ENCODE measurements at places on chromosomes 12 and 14.
A peak's percentile ranks its signal among the peaks of the same experiment; 100 is the strongest.

- H3K36me3 ChIP-seq, result no peaks in the 10 kb centered on the region
- H3K4me1 ChIP-seq, result no peaks in the 10 kb centered on the region
- H3K4me3 ChIP-seq, result no peak overlapping the region
- no peak for DNase-seq
- H3K27me3 ChIP-seq, result no peaks in the 10 kb centered on the region
- H3K27ac ChIP-seq, result no peak overlapping the region
Observed at GRCh38 chr12:91347481-91348214, 165.0 kb upstream of the DCN start.

GRCh38 chr12:122363782-122364181, 58.7 kb downstream of the CLIP1 start:
- no peaks in the 10 kb centered on the region for H3K36me3 ChIP-seq
- H3K27ac ChIP-seq, result no peak overlapping the region
- no peaks in the 10 kb centered on the region for H3K4me1 ChIP-seq
- H3K27me3 ChIP-seq, result no peaks in the 10 kb centered on the region
- DNase-seq, result no peak
- no peak overlapping the region for H3K4me3 ChIP-seq

DNA sequence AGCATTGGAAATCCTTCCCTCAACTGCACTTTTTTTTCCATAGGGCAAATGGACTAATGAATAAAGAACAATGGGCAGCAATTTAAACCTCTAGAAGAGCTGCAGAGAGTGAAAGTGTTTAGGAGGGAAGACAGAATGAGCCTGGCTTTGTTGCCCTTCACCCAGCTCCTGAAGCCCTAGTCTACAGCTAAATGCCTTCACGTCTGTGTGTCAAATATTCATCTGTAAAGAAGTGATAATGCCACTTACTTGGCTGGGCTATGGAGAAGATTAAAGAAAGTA, 45.6 kb downstream of the FLRT2 start:
- H3K27me3 ChIP-seq, result no peaks in the 10 kb centered on the region
- H3K27ac ChIP-seq, result no peak overlapping the region
- H3K4me1 ChIP-seq, result peaks cover 2% of the 10 kb centered on the region
- no peak overlapping the region for H3K4me3 ChIP-seq

DNA sequence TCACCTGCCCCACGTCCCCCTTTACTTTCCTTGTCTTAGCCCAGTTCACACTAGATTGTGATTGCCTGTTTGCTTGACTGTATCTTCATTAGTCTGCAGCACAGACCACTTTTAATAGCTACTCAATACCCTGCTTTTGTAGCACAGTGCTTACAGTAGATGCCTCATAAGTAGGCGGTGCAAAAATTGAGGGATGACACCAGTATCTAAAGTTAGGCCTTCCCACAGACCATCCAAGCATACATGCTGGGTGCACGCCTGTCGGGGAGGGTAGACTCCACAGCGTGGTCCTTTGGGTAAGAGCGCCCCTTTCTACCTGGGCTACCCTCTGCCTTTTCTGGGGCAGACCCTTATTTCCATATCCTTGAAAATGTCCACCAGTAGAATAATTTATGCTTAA, 140.8 kb downstream of the GCH1 start:
- H3K27ac ChIP-seq, result no peak overlapping the region
- H3K27me3 ChIP-seq, result no peaks in the 10 kb centered on the region
- no peak overlapping the region for H3K4me3 ChIP-seq
- DNase-seq, result no peak
- no peaks in the 10 kb centered on the region for H3K4me1 ChIP-seq

- no peak overlapping the region for H3K27ac ChIP-seq
- no peaks in the 10 kb centered on the region for H3K36me3 ChIP-seq
- no peak for DNase-seq
Observed at GRCh38 chr14:102226356-102227125, 78.4 kb downstream of the MOK start.

DNA sequence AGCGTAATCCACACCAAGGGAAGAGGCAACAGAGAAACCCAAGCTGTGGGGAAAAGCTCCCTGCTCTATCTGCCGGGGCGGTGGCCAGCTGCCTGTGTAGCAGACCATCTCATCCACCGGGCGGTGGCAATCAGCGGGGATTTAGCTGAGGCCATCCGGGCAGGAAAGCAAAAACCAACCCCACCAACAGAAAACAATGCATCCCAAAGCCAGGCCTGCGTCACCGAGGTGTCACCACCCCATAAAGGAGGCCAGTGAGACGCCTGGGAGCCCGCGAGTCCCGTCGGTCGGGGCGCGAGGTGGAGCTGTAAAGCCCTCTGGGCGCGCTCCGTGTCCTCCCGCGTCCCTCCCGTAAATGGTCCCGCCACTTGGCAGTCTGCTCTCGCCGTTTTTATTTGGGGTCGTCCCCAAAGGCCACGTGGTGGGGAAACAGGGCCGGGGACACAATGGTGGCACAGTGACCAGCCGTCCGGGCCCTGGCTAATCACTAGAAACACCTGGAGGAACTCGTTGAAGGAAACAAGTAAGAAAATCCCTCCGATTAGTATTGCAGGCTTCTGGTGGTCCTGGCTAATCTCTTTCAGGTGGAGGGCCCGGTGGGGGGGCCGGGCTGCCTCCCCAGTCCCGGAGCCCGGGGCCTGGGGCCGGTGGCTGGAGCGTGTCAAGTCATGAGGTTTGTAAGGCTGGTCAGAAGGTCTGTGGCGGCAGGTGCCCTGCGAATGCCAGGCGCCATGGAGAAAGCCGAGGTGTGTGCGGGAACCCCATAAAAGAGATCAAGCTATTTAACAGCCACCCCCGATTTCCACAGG, 94.7 kb upstream of the GSC start:
- H3K27me3 ChIP-seq, result no peaks in the 10 kb centered on the region
- no peak overlapping the region for H3K4me3 ChIP-seq
- DNase-seq, result no peak
- H3K4me1 ChIP-seq, result peaks cover 2% of the 10 kb centered on the region
- no peaks in the 10 kb centered on the region for H3K36me3 ChIP-seq

- no peak overlapping the region for H3K27ac ChIP-seq
- no peaks in the 10 kb centered on the region for H3K36me3 ChIP-seq
- no peaks in the 10 kb centered on the region for H3K4me1 ChIP-seq
Observed at GRCh38 chr12:90938451-90938850, 16.5 kb downstream of the CCER1 start.

DNA sequence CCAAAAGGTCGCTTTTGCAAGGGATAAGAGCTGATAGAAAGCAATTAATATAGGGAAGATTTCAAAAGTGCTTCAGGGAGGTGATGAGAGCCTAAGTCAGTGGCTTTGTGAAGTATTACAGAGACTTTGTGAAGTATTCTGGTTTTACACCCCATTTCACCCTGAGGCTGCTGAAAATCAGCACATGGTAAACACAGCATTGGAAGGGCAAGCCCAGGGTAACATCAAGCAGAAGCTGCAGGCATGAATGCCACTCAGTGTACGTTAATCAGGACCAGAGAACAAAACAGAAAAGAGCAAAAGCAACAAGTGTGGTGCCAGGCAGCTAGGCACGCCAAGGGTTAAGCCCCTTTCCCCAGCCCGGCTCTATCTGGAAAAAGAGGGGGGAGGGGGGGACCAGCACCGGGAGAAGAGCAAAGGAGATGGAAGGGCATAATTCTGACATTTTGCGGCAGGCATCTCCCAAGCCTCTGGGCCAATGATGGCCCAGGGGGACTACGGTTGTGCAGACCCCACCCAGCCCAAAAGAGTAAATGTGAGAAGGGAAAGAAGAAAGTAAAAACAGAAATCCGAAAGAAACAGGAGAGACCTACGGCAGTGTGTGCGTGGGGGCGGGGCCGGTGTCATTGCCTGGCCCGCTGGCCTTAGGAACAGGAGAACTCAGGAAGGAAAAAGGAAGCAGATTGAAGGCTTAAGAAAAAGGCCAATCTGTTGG, 58.9 kb downstream of the DHRS2 start:
- H3K27me3 ChIP-seq, result no peaks in the 10 kb centered on the region
- peaks cover 5% of the 10 kb centered on the region for H3K4me1 ChIP-seq
- no peak overlapping the region for H3K27ac ChIP-seq
- peak overlapping the region; percentile 27 for H3K4me3 ChIP-seq

DNA sequence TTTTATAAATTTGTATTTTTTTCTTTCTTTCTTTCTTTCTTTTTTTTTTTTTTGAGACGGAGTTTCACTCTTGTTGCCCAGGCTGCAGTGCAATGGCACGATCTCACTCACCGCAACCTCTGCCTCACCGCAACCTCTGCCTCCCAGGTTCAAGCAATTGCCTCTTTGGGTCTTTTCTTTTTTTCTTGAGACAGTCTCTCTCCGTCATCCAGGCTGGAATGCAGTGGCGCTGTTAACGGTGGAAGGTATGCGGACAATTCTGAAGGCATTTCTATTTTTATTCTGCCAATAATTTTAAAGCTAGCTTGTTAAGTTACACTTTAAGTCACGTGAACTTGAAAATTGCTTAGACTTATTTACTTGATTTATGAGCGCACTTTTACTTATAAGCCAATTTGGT, 8.8 kb upstream of the PHC1 start:
- no peak for DNase-seq
- no peaks in the 10 kb centered on the region for H3K27me3 ChIP-seq
- no peaks in the 10 kb centered on the region for H3K36me3 ChIP-seq
- no peak overlapping the region for H3K4me3 ChIP-seq
- no peak overlapping the region for H3K27ac ChIP-seq

- H3K4me1 ChIP-seq, result no peaks in the 10 kb centered on the region
- peaks cover 18% of the 10 kb centered on the region for H3K36me3 ChIP-seq
- DNase-seq, result no peak
- H3K4me3 ChIP-seq, result no peak overlapping the region
Observed at GRCh38 chr14:64947710-64948611, 5.4 kb upstream of the GPX2 start.

- no peak for DNase-seq
- no peaks in the 10 kb centered on the region for H3K27me3 ChIP-seq
- H3K27ac ChIP-seq, result no peak overlapping the region
- peaks cover 2% of the 10 kb centered on the region for H3K36me3 ChIP-seq
- peaks cover 20% of the 10 kb centered on the region for H3K4me1 ChIP-seq
- no peak overlapping the region for H3K4me3 ChIP-seq
Observed at GRCh38 chr12:6215932-6216494, 15.8 kb downstream of the CD9 start.

GRCh38 chr12:48292040-48292439, 58.7 kb downstream of the ZNF641 start:
- no peak overlapping the region for H3K4me3 ChIP-seq
- no peak for DNase-seq
- H3K27ac ChIP-seq, result no peak overlapping the region
- H3K27me3 ChIP-seq, result no peaks in the 10 kb centered on the region
- no peaks in the 10 kb centered on the region for H3K4me1 ChIP-seq
- no peaks in the 10 kb centered on the region for H3K36me3 ChIP-seq

GRCh38 chr12:117143008-117143532, 43.9 kb upstream of the TESC start:
- no peaks in the 10 kb centered on the region for H3K4me1 ChIP-seq
- H3K27ac ChIP-seq, result no peak overlapping the region
- DNase-seq, result no peak
- H3K36me3 ChIP-seq, result peaks cover 11% of the 10 kb centered on the region
- no peak overlapping the region for H3K4me3 ChIP-seq

GRCh38 chr14:67892466-67893100, 73.0 kb downstream of the RAD51B start:
- H3K27me3 ChIP-seq, result no peaks in the 10 kb centered on the region

DNA sequence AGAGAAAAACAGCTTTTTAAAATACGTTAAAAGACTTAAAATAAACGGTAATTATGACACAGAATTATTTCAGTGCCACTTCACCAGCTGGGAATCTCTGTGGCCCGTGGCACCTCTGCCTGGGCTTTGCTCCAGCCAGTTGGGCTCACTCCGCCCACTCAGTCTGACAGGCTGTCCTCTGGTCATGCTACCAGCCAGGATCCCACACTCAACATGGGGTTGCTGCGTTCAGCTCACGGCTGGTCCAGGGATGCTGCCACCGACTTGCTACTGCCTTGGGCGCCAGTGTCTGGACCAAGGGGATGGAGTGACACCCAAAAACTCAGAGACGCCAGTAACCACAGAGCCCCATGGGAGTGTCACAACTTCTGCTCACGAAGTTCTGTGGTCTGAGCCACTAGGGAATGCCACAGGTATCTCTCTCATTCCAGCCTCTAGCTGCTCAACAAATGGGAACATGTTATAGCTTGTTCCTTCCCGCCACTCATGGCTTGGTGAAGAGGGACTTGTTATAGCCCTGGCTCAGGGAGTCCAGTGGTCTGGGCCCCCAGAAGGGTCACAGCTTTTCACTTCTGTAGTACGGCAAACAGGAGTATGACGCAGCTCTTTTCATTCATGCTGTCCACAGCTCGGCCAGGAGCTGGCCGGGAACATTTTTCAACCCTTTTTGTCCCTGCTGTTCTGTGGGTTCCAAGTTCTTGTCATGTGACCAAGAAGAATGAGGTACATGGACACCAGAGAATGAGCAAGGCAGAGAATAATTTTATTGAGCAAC, 23.4 kb upstream of the ATXN7L3B start:
- H3K4me3 ChIP-seq, result no peak overlapping the region
- no peaks in the 10 kb centered on the region for H3K27me3 ChIP-seq
- no peak for DNase-seq
- no peak overlapping the region for H3K27ac ChIP-seq
- no peaks in the 10 kb centered on the region for H3K36me3 ChIP-seq

- no peaks in the 10 kb centered on the region for H3K36me3 ChIP-seq
- H3K4me3 ChIP-seq, result no peak overlapping the region
- no peaks in the 10 kb centered on the region for H3K27me3 ChIP-seq
Observed at GRCh38 chr12:20628226-20628787, 66.8 kb upstream of the SLCO1C1 start.

GRCh38 chr14:38880643-38881524, 222.2 kb downstream of the SEC23A start:
- DNase-seq, result no peak
- no peaks in the 10 kb centered on the region for H3K36me3 ChIP-seq
- no peaks in the 10 kb centered on the region for H3K27me3 ChIP-seq
- H3K4me3 ChIP-seq, result no peak overlapping the region

GRCh38 chr12:76085520-76085868, 1.0 kb upstream of the NAP1L1 start:
- H3K4me3 ChIP-seq, result no peak overlapping the region
- no peak for DNase-seq
- H3K27ac ChIP-seq, result no peak overlapping the region
- no peaks in the 10 kb centered on the region for H3K4me1 ChIP-seq
- no peaks in the 10 kb centered on the region for H3K27me3 ChIP-seq

GRCh38 chr12:65986047-65986446, 144.5 kb downstream of the LLPH start:
- no peak overlapping the region for H3K27ac ChIP-seq
- H3K4me1 ChIP-seq, result no peaks in the 10 kb centered on the region
- no peak for DNase-seq
- H3K27me3 ChIP-seq, result no peaks in the 10 kb centered on the region
- no peaks in the 10 kb centered on the region for H3K36me3 ChIP-seq

GRCh38 chr14:82528016-82528415, 994.4 kb upstream of the SEL1L start:
- no peak overlapping the region for H3K27ac ChIP-seq
- H3K36me3 ChIP-seq, result no peaks in the 10 kb centered on the region
- H3K4me1 ChIP-seq, result no peaks in the 10 kb centered on the region
- no peak for DNase-seq
- H3K4me3 ChIP-seq, result no peak overlapping the region

- H3K27ac ChIP-seq, result no peak overlapping the region
- H3K4me3 ChIP-seq, result no peak overlapping the region
- H3K27me3 ChIP-seq, result no peaks in the 10 kb centered on the region
- 0 out of 2 replicates have a peak, but pooled peaks cover 1% of the 10 kb centered on the region for H3K4me1 ChIP-seq
- H3K36me3 ChIP-seq, result no peaks in the 10 kb centered on the region
Observed at GRCh38 chr12:2543801-2544200, 251.0 kb upstream of the FKBP4 start.

- H3K27ac ChIP-seq, result no peak overlapping the region
- DNase-seq, result no peak
- no peaks in the 10 kb centered on the region for H3K36me3 ChIP-seq
Observed at GRCh38 chr12:42056130-42056529, 88.5 kb downstream of the GXYLT1 start.

- H3K36me3 ChIP-seq, result no peaks in the 10 kb centered on the region
- DNase-seq, result no peak
- H3K27ac ChIP-seq, result no peak overlapping the region
- no peaks in the 10 kb centered on the region for H3K27me3 ChIP-seq
Observed at GRCh38 chr12:88453323-88453722, 126.9 kb downstream of the KITLG start.
